ENCODE measurements at places on chromosomes 11 and 22.

DNA sequence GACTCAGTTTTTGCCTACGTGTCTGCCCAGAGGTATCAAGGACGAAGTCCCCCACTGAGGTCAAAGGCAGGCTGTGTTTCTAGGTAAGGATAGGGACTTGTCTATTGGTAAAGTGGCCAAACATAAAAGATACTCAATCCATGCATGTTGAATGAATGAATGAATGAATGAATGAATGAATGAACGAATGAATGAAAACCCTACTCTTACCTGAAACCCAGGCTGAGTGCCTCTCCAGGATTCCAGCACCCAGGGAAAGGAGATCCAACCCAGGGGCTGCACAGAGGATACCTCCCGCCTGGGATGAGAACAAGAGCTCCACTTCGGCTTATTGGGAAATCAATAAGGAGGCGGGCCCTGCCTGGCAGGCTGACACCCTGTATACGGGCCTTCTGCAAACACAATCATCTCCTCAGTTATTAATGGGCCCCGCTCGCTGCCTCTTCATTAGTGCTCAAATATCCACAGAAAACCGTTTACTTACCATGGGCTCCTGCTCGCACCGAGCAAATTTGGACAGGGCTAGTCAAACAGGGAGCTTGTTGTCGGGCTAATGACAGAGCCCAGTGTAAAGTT lies 177.4 kb downstream of the BUD13 start:
- DNase-seq = no peak

GRCh38 chr11:13045734-13046133 lies 36.6 kb downstream of the RASSF10 start:
- no peak for DNase-seq

- no peak for DNase-seq
Measured at GRCh38 chr11:107263844-107264563, 193.6 kb downstream of the CWF19L2 start.

DNA sequence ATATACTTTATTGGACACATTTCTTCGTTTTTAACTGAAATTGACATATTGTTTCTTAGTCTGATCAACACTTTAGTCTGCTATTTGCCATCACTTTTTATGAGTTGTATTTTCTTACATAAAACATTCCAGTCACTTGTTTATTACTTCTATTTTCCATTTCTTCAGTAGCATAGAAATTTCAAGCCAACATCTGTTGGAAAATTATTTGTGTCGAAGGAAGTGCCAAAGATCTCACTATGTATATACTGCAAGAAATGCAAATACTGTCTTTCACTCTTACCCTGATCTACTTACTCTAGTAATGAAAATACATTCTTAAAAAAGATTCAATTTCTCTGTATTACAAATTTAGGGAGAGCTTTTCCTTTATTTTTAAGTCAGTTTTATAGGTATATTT lies 105.9 kb downstream of the SLC17A6 start:
- DNase-seq = no peak

- DNase-seq = no peak
Measured at GRCh38 chr11:33172996-33173395, 11.7 kb upstream of the CSTF3 start.

- peak; percentile 72 for DNase-seq
Measured at GRCh38 chr11:118198370-118198769, 21.9 kb upstream of the SCN2B start.

GRCh38 chr11:64364911-64365310 lies 5.9 kb downstream of the RPS6KA4 start:
- no peak for DNase-seq

DNA sequence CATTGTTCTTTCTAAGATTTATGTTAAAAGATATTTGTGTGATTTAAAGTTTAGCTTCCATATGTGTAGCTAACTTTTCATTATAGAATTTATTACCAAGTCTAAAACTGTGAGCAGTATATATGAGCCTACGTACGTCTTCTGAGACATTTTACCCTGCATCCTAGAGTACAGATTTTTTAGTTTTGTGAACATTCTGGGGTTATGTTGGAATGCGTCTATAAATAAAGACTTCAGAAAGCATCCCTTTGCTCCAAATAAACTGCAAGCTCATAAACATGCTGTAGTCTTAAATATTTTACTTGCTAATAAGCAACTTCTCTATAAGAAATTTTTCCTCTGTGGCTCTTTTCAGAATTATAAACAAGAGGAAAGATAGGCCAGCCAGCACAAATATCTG lies 236.5 kb downstream of the DDX10 start:
- no peak for DNase-seq

DNA sequence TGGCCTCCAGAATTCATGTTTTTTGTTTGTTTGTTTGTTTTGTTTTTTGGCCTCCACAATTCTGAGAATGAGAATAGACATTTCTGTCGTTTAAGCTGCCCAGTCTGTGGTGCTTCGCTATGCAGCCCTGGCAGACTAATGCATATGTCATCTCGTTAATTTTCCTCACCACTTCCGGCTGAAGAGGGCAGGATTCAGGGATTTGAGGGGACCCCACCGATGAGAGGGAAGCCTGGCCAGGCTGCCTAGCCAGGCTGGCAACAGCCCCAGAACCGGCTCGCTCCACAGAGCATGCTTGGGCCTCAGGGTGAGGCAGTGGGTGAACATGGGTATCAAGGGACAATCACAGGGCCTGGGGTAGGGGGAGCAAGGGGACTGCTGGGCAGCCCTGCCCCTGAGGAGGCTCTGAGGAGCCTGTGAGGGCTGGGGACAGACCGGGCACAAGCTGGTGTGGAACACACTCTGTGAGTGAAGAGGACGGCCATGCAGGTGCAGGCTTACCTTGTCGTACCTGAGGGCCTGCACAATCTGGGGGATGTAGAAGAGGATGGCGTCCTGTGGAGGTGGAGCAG lies 47.8 kb upstream of the SERPIND1 start:
- DNase-seq = no peak

DNA sequence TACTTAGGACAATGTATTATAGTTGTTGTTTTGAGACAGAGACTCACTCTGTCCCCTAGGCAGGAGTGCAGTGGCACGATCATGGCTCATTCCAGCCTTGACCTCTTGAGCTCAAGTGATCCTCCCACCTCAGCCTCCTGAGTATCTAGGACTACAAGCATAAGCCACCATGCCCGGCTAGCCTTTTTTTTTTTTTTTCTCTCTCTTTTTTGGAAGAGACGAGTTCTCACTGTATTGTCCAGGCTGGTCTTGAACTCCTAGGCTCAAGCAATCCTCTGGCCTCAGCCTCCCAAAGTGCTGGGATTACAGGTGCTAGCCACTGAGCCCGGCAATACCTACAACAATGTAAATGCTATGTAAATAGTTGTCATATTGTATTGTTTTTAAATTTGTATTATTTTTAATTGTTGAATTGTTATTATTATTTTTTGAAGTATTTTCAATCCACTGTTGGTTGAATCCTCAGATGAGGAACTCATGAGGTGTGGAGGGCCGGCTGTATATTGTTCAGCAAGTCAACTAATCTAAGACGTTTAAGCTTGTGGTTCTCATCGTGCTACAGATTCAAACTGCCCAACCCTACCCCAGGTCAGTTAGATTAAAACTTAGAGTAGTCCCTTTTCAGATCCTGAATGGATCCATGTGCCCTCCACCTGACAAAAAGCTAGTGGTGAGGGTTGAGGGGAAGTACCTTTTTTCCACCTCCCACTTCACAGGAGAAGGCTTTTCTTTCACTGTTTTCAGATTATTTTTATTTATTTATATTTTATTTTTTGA lies 11.9 kb upstream of the ZNF280A start:
- DNase-seq = no peak

DNA sequence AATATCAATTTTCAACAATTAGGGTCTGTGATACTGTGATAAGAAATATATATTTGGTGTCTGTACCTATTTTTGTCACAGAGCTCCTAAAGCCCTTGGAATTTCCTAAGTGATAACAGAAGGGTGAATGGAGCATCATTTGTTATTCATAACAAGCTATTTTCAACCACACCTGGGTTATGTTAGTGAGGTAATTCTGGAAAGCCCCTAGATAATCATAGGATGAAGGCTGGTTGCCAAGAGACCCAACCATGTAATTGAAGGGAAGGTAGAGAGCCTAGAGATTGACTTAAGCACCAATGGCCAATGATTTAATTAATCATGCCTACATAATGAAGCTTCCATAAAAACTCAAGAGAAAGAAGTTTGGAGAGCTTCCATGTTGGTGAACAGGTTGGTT lies 109.4 kb downstream of the KIF18A start:
- peak; percentile 11 for DNase-seq

DNA sequence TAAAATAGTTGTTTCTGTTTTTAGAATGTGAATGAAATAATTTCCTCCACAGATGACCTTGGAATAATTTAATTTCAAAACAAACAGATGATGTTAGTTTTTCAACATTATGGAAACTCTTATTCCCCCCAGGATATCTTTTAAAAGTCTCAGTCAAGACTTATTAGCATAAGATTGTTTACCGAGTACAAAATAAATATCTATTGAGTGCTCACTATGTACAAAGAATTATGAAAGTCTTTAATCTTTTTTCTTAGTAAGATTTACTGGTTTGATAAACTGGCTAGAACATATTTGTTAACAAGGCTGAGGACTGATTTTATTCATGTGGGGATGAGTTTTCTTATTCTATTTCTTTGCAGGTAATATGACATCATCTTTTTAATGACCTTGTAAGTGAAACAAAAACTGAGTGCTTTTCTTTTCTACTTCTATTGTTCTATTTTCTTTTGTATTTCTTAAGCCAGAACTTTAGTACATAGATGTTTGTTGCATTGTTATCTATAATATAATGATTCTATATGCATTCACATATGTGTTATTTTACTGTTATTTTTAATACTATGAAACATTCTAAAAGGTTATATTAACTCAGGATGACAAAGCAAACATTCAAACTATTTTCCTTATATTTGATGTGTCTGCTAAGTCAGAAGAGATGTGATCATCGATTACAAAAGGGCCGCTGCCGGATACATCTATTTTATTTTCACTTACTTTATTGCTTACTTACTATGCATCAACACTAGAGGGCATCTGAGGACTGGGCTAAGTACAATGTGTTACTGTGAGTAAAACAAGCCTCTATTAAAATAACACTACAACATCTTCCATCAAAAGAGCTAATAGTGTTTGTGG lies 111.0 kb upstream of the ARHGAP42 start:
- DNase-seq = peak; percentile 69

DNA sequence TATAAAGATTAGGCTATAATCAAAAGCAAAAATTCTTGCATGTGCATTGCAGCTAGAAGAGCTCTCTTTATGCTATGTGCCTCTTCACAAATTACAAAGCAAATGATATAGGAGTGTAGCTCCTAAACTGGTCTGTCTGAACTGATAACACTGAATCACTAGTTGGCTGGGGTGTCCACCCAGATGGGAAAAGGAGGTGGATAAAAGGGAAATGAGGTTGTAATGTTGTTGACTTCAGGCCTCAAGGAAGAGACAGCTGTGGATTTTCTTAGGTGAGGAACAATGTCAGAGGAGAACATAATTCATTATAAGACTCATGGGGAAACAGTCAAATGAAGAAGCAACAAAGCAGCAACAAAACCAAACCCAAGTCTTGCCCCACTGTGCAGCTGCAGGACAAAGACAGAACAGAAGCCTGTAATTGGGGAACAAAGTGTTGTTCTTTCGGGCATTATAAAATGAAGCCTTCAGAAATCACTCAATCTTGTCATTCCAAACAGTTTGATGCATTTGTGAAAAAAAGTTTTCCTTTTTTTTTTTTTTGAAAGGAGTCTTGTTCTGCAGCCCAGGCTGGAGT lies 130.1 kb upstream of the DDI1 start:
- no peak for DNase-seq

GRCh38 chr11:10878408-10879214 lies 20.8 kb upstream of the ZBED5 start:
- DNase-seq = peak; percentile 70

DNA sequence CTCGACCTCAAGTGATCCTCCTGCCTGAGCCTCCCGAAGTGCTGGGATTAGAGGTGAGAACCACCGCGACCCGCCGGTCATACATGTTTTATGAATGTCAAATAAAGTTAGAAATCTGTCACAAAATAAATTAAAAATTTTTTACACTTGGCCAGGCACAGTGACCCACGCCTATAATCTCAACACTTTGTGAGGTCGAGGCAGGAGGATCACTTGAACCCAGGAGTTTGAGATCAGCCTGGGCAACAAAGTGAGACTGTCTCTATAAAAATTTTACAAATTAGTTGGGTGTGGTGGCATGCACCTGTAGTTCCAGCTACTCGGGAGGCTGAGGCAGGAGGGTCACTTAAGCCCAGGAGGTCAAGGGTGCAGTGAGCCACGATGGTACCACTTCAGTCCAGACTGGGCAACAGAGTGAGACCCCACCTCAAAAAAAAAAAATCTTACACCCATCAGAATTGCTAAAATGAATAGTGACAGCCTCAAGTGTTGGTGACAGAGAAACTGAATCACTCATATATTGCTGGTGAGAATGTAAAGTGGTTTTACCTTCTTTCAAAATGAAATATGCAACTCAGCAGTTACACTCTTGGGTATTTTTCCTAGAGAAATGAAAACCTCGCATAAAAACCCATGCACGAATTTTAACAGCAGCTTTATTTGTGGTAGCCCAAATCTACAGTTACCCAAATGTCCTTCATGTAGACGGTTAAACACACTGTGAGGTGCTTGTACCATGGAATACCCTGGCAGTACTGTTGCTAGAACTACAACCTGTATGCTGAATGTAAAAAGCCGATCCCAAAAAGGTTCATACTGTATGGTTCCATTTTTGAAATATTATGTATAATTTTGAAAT lies 55.4 kb downstream of the MED15 start:
- DNase-seq = no peak

DNA sequence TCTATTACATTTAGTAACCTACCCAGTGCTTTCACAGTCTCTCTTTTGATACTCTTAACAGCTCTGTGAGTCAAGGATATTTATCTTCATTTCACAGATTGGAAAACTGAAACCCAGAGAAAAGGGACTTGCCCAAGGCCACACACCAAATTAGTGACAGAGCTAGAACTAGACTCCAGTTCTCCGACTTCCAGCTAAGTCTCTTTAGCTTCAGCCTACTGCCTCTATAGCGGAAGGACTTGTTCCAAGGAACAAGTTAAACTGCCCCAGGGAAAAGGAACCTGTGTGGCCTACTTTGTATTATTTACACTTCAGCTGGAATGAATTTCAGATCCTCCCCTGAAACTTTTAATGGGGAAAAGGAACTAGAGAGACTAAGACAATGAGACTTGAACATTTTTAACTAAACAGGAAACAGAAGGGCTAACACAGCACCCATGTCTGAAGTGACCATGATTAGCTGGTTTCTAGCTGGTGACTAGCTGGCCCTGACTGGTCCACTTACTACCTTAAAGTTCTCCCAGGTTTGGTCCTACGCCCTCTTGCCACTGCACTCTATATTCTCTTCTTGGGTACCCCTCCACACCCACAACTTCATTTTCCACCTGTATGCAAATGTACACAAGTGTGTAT lies 1.3 kb downstream of the LRRC51 start:
- peak; percentile 68 for DNase-seq
